Lung (tissue), 17 donors: ENCODE measurements at places on chromosomes 12 and 14. TPM values are rescaled to one million over a fixed set of nuclear protein-coding genes. Genes with fewer than 3 reads are reported as not detected.

DNA sequence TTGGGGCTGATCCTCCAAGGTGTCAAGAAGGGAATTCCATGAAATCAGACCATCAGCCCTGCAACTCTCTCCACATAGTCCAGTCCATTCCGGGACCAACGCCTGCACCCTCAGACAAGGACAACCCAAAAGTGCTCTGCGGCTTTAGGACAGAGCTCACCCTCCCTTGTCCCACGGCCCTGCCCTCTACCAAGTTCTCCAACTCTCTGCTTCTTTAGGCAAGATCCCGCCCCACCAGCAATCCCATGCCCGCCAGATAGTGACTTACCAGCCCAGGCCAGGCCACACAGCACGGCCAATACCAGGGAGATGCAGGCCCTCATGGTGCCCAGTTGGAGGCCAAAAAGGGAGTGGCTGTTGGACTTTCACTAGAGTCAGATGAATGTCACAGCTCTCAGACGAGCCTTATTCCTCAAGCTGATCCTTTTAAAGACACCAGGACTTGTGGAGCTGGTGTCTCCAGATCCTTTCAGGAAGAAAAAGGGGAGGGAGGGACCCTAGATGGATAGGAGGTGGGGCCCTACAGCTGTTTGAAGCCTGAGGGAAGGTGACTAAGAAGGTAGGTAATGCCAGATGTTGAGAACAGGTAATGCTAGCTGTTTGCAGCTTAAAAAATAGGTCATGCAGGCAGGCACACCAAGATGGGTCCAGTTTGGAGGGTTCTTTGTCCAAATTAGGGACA is at the start of gene ENDOU:
TSS of gene ENDOU (minus strand) at position 400 of the 682 bp plus-strand sequence. CDS start at position 323, 77 bp downstream.
- no peak for DNase-seq

GRCh38 chr14:89621009-89621421 is 204.0 kb upstream of the FOXN3 start:
- DNase-seq = no peak

GRCh38 chr14:49972131-49972671 is 79.3 kb downstream of the ARF6 start:
- DNase-seq = peak; percentile 80

Gene SLC39A9
- 20.5 TPM for polyA plus RNA-seq

GRCh38 chr14:104358528-104359300 is 220.3 kb downstream of the KIF26A start:
- no peak for DNase-seq

- peak; percentile 17 for DNase-seq
Observed at GRCh38 chr12:68240079-68240478, 13.3 kb downstream of the IL22 start.

GRCh38 chr12:117367006-117367638 is 5.7 kb upstream of the NOS1 start:
- peak; percentile 78 for DNase-seq

DNA sequence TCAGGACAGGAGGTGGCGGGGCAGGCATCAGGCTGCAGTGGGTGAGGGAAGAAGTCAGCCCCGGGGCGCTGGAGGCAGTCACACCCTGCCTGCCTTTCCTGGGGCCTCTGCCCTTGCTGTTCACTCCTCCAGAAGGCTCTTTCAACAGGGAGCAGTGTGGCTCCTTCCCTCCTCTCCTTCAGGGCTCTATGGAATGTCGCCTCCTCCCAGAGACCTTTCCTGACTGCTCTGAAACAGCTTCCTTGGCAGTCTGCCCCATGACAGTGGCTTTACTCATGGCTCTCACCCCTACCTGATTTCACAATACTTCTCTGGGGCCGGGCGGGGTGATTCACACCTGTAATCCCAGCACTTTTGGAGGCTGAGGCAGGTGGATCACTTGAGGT is 7.1 kb downstream of the RHOF start:
- no peak for DNase-seq

Gene NRL
- polyA plus RNA-seq = 2.7 TPM

DNA sequence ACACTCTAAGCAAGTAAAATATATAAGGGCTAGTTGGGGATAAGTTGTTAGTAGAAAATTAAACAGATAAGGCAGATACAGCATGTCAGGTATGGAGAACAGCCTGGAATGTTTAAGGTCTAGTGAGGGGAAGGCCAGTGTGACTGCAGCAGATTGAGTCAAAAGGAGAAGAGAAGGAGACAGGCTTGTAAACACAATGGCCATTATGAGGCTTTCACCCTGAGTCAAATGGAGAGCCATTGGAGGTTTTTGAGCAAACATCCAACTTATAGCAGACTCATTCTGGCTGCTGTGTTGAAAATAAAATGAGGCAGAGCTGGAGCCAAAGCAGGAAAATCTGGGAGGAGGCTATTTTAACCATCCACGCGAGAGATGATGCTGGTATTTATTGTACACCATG is 142.0 kb downstream of the DUSP6 start:
- DNase-seq = no peak

DNA sequence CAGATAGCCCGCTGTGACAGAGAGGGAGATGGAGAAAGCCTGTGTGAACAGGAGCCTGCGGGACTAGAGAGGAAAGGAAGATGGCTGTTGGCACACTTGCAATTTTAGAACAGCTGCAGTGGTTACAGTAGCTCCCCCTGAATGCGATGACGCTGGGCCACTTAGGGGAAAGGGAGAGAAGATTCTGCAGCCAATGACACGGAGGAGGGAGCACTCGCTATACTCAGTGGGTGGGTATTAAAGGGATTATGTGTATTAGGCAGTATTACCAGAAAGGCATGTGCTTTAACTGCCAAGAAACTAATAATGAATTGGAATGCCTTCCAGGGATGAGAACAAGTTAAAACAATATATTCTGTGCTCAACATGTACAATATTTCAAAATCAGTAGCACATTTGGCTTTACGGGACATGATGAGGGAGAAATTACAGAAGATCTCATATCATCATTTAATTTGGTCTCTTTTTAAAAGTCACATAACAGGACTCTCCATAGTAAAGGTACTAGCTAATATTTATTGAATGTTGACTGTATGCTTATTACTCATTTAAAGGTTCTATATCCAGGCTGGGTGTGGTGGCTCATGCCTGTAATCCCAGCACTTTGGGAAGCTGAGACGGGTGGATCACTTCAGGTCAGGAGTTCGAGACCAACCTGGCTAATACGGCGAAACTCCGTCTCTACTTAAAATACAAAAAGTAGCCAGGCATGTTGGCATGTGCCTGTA is 35.9 kb upstream of the FOS start:
- DNase-seq = peak; percentile 94

DNA sequence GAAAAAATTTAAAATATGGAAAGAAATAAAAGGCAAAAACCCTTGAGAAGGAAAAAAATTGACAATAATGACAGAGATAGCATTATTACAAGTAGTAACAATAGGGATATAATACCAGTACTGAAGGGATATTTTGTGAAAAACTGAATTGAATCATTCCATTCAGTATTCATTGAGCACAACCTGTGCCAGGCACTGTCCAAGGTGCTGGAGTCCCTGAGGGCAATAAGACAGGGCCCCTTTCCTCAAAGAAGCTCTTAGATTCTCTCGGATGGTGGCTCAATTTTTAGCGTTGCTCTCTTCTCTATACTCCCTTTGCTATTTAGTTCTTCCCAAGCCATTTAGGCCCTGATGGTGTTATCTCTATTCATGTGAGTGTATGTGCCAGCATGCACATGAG is 34.3 kb upstream of the GAS2L3 start:
- DNase-seq = peak; percentile 62

Gene TBX3
- 30.8 TPM for polyA plus RNA-seq

Gene GLIPR1L1
- not detected for polyA plus RNA-seq

DNA sequence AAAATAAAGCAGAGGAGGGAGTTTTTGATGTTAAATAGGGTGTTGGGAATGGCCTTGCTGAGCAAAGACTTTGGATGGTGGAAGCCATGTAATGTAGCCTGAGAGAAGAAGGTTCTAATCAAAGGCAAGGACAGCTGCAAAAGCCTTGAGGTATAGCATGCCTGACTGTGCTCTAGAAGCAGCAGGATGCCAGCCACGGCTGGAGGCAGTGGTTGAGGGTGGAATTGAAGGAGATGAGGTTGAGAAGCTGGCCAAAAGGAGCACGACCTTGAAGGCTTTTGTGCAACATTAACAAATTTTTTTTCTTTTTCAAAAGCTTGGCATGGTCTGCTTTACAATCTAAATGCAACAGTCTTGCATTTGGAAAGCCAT is 42.3 kb upstream of the CSRP2 start:
- DNase-seq = no peak

- no peak for DNase-seq
Observed at GRCh38 chr14:102729268-102729667, 48.0 kb upstream of the TRAF3 start.

GRCh38 chr12:108856428-108857157 is 790 bp downstream of the SSH1 start:
- peak; percentile 59 for DNase-seq

Gene KRT77
- polyA plus RNA-seq = not detected

DNA sequence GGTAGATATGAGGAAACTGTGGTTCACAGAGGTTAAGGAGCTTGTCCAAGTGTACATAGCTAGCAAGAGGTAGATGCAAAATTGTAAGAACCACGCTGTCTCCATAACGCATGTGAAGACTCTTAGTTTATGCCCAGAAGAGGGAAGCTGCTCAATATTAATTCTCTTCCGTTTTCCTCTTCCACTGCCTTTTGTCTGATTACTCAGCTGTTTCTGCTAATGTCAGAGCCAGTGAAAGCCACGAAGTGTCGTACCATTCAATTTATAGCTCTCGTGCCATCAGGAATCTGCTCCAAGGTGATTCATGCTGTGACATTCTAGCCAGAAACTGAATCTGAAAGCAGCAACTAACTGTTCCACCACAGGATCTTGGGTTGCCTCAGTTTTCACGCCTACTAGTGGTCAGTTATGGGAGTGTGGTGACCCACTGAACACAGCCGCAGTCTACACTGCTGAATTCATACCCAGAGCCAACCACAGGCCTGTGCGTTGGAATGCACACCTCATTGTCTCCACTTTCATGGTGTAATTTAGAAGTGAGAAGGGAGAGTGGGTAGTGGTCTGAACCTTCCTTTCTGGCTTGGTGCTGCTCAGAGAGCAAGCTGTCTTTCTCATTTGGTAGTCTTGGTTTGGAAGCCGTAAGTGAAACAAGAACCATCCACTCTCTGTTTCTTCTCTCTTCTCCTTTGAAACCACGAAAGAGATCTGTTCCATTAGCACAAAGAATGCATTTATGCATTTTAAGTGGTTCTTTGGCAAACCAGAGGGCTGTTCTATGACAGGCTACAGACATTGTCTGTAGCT is 74.2 kb upstream of the NAP1L1 start:
- DNase-seq = peak; percentile 19

DNA sequence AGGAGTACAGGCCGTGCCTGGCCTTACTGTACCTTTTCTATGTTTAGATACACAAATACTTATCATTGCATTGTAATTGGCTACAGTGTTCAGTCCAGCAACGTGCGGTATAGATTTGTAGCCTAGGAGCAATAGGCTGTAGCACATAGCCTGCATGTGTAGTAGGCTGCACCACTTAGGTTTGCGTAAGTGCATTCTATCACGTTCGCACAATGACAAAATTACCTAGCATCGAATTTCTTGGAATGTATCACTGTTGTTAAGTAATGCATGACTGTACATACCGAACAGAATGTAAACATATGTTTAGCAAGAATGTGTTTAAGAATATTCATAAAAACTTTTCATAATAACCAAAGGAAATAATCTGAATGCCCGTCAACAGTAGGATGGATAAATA is 31.9 kb downstream of the VRTN start:
- DNase-seq = no peak

- no peak for DNase-seq
Observed at GRCh38 chr14:94560291-94560665, 964 bp upstream of the SERPINA4 start.

DNA sequence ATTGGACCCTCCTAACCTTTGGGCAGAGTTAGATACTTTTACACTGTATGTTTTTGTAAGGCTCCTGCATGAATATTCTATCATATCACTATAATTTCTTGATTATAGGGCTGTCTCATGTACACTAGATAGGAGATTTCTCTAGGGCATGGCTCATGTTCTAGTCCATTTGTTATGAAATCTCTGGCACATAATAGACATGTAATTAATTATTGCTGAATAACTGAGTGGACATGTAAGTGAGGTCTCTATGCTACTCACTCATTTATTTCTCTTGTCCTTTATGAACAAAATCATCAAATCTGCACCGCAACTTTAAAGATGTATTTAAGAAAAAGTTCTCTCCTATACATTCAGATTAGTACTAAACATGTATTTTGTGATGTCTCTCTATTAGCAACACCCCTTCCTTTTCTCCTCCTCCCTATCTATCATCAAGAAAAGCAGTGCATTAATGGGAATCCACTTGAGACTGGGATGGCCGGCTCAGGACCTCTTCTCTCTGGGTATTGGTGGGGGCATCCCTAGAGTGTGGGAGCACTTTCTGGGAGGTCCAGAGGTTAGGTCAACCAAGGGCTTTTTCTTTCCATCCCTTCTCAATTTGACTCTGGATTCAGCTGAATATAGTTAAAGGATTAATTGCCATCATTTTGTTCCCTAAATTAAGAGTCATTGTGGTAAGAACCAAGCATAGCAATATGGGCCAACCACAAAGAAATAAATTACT is 168.0 kb upstream of the HMGA2 start:
- DNase-seq = no peak

Gene MSRB3
- polyA plus RNA-seq = 15.3 TPM

Gene HSPA2
- 6.9 TPM for polyA plus RNA-seq

- DNase-seq = no peak
Observed at GRCh38 chr14:67517083-67517482, 16.0 kb upstream of the PLEKHH1 start.

GRCh38 chr14:90717916-90718315 is 98.3 kb downstream of the TTC7B start:
- peak; percentile 74 for DNase-seq

DNA sequence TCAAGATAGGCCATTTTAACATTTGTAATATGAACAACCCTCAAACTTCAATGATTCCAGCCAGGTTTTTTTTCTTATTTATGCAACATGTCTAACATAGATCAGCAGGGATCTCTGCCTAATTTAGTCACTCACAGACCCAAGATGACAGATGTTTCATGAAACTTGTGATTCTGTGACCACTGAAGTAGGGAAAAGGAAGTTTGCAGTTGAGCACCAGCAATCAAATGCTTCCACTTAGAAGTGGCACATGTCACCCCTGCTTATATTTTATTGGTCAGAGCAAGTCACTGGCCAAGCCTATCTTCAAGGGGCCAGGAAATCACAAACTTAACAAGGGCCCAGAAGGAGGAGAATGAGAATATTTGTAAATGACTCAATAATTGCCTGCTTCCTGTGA is 150.6 kb downstream of the BCAT1 start:
- no peak for DNase-seq

GRCh38 chr12:124551268-124552144 is 15.9 kb downstream of the NCOR2 start:
- DNase-seq = peak; percentile 71

GRCh38 chr14:75291331-75291730 is 12.7 kb downstream of the FOS start:
- DNase-seq = no peak

GRCh38 chr14:31926652-31927347 is 150.3 kb upstream of the ARHGAP5 start:
- no peak for DNase-seq

Gene GALNT6
- polyA plus RNA-seq = 5.5 TPM
